ENCODE measurements at places on chromosomes 12 and 14.

DNA sequence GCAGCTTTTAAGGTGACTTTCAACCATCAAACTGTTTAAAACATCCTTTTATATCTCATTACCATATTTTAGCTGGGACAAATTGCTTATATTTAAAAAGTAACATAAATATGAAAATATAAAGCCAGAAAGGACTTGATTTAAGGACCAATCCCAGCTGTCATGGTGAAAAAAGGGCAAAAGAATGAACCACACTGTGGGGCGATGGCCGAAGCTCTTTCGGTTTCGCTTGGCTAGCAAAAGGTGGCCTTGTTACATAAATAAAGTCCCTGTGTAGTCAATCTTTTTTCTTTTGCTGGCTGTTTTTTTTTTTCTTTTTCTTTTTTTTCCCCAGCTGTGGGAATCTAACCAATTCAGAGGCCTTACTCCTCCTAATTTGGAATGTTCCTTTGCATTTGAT lies 50.9 kb downstream of the FBXO33 start:
- DNase-seq: no peak

- peak; percentile 38 for DNase-seq
These were observed 1.3 kb downstream of the CHST11 start for GRCh38 chr12:104457746-104458693.

DNA sequence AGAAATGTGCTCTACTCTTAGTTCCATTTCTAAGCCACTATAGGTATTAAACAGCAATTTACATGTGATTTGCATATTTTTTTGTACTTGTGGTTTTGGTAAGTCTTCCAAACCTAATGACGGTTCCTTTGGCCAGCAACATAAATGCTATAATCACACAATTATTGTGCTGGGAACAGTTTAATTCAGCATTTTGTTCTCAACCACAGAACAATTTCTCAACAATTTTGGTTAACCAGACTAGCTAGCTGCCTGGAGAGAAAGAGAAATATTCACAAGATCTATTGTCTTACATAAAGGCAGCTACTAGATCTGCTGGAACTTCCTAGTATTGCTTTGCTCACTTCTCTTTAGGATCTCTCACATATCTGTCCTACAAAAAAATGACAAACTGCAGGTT lies 265.3 kb downstream of the SOX5 start:
- DNase-seq: no peak

- DNase-seq: no peak
These were observed 183.7 kb downstream of the NOVA1 start for GRCh38 chr14:26414103-26414502.

- no peak for DNase-seq
These were observed 49.0 kb downstream of the NTF3 start for GRCh38 chr12:5480938-5481303.

GRCh38 chr12:123096182-123096581 lies 54.7 kb downstream of the PITPNM2 start:
- DNase-seq: no peak

DNA sequence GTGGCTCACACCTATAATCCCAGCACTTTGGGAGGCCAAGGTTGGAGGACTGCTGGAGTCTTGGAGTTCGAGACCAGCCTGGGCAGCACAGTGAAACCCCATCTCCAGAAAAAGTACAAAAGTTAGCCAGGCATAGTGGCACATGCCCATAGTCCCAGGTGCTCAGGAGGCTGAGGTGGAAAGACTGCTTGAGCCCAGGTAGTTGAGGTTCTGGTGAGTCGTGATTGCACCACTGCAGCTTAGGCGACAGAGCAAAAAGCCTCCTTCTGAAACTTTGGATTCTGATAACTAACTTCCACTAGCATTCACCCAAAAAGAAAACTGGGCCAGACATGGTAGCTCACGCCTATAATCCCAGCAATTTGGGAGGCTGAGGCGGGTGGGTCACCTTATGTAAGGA lies 6.6 kb downstream of the BTBD7 start:
- DNase-seq: no peak

DNA sequence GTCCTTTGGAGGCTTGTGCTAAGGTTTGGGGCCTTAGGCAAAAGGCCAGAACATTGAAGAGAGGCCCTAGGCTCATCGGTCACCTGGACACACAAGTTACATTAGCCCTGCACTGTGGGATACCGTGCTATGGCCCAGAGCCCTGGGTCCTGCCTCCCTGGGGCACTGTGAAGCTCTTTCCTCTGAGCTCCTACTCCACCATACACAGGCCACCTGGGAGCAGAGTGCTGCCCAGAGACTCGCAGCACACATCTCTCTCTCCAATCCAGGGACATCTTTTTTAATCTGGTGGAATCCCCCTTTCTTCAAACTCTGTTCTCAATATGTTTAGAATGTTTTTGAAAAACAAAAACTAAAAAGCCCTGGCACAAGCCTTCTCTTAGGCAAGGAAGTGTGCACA lies 314.2 kb upstream of the RGS6 start:
- DNase-seq: no peak

All from stimulated activated effector memory CD8-positive, alpha-beta T cell treated with anti-CD3 and anti-CD28 coated beads, Interleukin-12 subunit alpha, Interleukin-12 subunit beta, amount 100 ng/mL, for 72 hours (primary cell).